ENCODE measurements at places on chromosomes 16 and 17.

DNA sequence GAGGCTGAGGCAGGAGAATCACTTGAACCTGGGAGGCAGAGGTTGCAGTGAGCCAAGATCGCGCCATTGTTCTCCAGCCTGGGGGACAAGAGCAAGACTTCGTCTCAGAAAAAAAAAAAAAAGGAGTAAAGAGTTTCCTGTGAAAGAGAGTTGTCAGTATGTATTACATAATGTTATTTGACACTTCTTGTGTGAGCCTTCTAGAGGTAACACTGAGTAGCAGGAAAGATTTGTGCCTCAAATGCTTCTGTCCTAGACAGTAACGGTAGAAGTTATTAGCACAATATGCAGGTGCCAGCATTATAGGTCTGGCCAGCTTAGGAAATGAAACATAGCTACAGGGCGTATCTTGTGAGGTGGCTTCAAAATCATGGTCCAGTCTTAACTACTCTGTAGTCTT is 6.2 kb downstream of the RPS6KB1 start:
- no peak for DNase-seq

DNA sequence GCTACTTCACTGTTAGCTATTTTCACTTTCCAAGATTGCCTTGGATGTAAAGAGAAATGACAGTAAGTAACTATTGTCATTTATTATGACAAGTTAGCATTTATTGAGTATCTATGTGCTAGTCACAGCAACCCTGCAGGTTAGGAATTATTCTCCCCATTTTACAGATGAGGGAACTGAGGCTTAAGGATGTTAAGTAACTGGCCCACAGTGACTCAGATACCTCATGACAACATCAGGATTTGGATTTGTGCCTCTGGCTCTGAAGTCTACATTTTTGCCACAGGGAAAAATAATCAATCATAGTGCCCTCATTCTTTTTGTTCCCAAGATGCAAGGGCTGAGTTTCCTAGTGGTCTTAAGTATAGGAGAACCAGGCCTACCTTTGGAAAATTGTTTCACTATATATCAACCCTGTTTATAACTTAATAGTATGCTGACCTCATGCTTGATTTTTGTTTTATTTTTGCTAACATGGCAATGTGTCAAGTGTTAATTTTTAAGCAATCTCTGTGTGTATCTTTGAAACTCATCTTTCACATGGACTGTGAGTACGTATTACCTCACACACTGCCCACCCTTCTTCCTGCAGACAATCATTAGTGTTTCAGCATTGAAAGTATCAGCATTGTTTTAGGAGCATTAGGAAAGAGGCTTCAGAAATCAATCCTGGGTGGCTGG is 105.0 kb downstream of the TANGO6 start:
- no peak for DNase-seq

GRCh38 chr17:78716814-78717393 is 65.2 kb downstream of the CYTH1 start:
- DNase-seq, result no peak

DNA sequence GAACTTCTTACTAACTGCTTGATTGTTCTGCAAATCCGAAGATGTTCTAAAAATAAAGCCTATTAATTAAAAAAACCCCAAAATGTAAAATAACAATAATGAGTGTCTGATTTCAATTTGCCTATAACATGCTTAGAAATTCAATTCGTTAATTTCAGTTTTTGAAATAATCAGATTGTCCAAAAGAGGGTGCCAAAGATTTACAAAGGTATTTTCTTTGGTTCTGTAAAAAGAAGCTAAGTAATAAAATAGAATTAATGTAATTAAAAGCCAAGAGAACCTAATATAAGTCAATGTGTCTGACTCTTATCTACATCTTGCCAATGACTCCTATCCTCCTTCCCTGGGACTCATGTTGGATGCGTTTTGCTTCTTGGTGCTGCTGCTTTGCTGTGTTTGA is 75.0 kb upstream of the CPHXL start:
- no peak for DNase-seq

- peak; percentile 89 for DNase-seq
Observed at GRCh38 chr16:964356-965035, 6.3 kb downstream of the LMF1 start.

- DNase-seq, result no peak
Observed at GRCh38 chr17:65235284-65235683, 98.1 kb downstream of the RGS9 start.

DNA sequence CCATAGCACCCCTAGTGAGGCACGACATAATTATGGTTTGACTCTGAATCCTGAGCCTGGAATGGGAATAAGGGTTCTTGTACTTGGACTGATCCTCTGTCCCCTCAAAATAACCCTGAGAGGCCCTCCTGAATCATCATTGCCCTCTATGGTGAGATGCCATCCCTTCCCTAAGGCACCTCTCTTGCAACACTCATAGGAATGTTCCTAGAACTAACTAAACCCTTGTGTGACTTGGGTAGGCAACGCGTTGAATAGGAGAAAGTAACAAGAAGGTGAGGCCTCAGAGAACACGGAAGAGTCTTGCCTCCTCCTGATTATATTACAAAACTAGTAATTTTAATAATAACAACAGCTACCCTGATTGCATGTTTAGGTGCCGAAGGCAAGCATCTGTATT is 189.1 kb upstream of the ANKFN1 start:
- DNase-seq, result no peak

DNA sequence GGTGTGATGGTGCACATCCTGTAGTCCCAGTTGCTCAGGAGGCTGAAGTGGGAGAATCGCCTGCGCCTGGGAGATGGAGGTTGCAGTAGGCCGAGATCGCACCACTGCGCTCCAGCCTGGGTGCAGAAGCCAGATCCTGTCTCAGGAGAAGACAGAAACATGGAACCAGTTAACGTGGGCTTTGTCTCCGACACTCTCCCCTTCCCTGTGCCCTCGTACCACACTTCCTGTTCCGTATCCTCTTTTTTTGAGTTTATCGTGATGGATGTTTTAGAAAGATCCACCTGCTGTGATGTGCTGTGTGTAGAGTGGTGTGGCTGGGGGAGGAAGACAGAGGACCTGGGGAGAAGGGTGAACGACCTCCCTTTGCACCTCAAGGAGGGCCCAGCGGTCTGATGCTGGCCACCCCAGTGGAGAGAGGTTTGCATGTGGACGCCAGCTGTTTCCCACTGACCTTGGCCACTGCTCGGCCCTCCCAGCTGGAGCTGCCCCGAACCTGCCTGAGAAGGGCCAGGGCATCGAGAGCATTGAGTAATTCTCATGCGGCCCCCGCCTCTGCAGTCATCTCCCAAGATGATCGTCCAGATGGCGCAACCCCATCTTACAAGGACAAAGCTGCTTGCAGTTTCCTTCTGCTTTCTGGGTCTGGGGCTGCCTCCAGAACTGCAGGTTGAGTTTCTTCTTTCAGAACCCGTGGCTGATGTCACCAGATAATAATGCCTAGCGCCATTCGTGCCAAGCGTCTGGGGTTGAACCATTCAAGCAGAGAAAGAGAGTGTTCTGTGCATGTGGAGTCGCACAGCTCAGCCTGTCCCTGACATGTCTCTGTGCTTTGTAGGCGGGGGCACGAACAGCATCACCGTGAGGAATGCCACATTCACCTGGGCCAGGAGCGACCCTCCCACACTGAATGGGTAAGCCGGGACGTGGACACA is 126.3 kb downstream of the ABCC1 start:
- no peak for DNase-seq

DNA sequence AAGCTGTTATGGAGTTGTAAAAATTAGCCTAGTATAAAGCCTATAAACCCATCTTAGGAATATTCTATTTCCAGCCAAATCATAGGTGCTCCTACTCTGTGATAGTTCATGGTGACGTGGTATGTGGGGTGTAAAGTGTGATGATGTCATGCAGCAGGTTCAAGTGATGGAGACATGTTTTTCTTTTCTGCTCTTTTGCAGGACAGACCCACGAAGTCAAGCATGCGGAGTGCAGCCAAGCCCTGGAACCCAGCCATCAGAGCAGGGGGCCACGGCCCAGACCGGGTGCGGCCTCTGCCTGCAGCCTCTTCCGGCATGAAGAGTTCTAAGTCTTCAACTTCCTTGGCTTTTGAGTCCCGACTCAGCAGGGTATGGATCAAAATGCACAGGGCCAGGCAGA is 87.3 kb downstream of the SPECC1 start:
- DNase-seq, result no peak

DNA sequence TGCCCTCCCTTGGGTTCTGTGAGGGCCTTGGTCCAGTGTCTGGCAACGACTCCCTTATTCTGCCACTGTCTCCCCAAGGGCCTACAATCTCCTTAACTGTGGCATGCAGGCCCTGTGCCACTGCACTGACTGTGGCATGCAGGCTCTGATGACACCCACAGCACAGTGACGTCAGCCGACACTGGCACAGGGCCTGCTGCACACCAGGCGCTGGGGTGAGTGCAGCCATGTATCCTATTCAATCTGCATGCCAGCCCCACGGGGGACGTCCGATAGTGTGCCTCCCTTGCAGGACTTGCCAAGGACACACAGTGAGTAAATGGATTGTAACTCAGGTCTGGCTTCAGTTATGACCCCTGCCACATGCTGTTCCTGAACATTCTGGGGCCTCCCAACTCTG is 39.8 kb upstream of the RASD1 start:
- DNase-seq, result no peak

DNA sequence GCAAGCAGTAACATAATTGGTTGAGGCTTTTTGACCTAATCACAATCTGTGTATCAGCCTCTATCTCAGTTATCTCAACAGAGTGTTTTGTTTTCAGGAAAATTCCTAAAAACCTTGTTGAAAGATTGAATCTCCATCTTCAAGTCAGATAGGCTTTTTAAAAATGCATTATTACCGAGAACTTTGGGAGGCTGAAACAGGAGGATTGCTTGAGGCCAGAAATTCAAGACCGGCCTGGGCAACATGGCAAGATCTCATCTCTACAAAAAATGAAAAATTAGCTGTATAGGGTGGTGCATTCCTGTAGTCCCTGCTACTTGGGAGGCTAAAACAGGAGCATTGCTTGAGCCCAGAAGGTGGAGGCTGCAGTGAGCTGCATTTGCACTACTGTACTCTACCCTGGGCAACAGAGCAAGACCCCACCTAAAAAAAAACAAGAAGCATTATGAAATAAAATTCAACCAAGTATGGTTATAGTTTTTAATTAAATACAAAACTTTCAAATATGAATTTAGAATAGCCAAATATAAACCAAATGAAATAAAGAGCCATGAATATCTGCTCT is 68.4 kb downstream of the VMP1 start:
- DNase-seq, result no peak

DNA sequence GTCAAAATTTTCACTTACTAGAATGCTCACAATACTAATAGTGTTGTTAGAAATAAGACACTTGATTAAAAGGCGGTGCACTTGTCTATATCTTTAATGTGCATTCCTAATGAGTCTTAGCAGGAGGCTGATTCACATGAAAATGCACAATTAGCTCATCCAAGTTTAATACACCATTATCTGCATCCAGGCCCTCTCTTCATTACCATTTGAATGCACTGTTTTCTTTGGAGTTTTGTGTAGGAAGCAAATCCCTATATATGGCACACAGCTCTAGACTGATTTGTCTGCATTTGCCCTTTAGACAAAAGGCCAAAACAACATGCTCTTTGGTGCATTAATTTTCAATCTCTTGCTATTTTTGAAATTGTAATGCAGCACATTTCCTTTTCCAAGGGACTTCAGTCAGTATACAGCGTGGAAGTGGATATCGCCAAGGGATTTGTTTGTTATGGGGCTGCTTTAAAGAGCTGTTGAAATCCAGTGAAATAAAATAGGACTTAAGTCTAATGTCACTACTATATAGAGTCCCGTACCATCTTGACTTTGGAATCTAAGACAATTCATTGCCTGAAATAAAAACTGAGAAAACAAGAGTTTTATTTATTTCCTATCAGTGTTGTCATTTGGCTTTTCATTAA is 257.6 kb upstream of the CPHXL start:
- DNase-seq, result no peak

DNA sequence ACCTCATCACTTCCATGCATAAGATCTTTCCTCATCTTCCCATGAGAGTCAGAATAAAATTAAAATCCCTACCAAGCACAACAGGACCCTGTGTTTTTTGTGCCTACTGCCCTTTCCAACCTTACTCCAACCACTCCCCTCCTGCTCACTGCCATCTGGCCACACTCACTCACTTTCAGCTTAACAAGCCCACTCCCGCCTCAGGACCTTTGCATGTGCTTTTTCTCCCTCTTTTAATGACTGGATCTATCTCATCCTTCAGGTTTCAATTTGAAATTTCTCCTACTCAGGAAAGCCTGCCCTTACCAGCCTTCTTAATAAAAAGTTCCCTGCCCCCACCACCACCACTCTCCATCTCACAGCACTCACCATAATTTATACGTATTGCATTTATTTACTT is 14.7 kb downstream of the C17orf67 start:
- no peak for DNase-seq

- peak; percentile 85 for DNase-seq
Observed at GRCh38 chr17:74759243-74759801, 10.9 kb downstream of the NHERF1 start.

DNA sequence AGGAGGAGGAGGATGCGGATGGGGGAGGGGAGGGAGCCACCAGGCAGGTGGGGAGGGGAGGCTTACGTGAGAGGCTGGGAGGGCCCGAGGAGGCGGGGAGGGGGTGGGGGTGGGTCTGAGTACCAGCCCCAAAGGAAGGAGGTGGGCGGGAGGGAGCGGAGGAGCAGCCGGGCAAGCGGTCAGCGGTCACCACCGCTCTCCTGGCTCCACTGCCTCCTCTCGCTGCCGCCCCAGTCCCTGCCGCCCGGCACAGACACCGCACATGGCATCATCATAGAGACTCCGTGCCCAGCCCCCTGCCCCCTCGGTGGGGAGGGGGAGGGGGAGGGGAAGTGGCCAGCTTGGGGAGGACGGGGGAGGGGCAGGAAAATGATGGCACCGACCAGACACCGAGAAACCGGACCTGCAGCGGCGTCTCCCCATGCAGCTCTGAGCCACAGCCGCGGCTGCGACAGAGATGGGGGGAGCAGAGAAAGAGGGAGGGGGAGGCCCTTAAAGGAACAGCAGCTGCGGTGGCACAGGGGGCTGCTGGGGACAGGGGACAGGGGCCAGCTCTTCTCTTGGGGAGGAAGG is at the start of gene TLCD3B:
TSS of gene TLCD3B (minus strand) at position 431 of the 573 bp plus-strand sequence. CDS start 744 bp downstream, outside the sequence.
- DNase-seq, result no peak

GRCh38 chr17:57027852-57028251 is 49.9 kb downstream of the SCPEP1 start:
- no peak for DNase-seq
